Stimulated activated CD4-positive, alpha-beta T cell treated with anti-CD3 and anti-CD28 coated beads, Interleukin-2, amount 100 ng/mL, for 24 hours (primary cell): ENCODE measurements at places on chromosomes 2 and 18.

DNA sequence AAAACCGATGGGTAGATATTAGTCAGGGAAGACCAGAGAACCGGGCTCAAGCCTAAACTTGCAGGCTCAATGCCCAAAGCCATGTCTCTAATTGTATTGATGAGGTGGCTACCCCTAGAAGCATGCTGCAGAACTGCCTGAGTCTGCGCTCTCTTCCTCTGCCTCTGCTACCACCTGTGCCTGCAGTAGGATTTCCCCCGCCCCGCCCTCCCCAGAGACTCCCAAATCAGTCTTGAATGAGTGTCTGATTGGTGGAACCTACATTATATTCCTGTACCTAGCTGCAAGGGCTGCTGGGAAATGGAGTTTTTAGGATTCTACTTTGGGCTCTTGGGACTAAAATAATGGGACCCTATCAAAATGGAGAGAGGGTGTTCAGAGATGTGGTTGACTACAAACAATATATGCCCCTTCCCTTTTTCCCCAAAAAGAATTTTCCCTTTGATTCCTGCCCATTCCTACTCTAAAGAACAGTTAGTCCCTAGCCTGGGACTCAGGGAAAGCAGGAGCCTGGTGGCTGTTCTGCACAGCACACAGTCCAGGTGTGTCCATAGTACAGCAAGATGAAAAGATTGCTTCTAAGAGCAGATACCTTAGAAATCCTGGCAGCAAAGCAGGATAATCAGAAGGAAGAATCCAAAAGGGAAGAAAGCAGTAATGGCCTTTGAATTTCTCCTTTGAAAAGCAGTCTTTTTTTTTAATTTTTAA is 12.5 kb downstream of the GRP start:
- DNase-seq, result no peak

DNA sequence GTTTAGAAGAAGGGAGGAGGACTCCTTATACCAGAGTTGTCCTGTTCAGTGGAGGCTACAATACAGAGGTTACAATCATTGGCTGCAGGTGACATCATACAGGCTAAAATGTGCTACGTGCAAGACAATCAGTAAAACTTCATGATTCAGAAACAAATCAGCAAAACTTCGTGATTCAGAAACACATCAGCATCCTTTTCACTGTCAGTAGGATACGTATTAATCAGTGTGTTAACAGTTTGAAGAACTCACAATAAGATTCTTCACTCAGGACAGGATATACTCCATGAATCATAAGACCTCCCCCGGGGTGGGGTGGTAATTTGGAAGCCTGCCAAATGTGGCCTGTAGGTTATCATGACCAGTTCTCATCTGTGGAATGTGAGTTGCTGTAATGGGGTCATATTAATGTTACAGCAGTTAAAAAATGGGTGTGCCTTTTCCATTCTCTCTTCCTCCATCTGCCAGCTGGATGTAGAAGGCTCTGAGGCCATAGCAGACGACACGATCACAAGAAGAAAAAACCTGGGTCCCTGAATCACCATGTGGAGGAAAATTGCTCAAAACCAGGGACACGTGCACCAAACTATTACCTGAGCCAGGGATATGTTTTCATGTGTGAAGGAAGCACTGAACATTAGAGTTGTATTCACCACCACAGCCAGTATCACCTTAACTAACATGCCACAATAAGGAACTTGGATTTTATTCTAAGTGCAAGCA is 134.8 kb upstream of the CREB1 start:
- DNase-seq, result peak; percentile 49

- no peak for DNase-seq
Observed at GRCh38 chr2:222518570-222519381, 94.4 kb downstream of the SGPP2 start.

DNA sequence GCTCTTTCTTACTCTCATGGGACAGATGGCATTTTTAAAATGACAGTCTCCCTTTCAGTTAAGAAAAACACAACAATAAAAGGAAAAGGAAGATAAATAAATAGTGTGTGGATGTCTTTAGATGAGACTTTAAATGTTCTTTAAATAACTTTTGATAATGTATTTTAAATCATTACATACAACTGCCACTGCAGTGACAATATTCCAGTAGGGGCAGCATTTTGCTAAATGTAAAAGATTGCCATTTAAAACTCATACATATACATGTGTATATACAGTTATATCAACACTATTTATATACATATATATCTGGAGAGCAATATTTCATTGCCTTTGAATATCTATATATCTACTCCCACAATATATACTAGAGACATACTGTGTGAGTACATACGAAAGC is 90.7 kb downstream of the INO80D start:
- DNase-seq, result no peak

GRCh38 chr2:19141234-19142004 is 217.0 kb downstream of the OSR1 start:
- no peak for DNase-seq

DNA sequence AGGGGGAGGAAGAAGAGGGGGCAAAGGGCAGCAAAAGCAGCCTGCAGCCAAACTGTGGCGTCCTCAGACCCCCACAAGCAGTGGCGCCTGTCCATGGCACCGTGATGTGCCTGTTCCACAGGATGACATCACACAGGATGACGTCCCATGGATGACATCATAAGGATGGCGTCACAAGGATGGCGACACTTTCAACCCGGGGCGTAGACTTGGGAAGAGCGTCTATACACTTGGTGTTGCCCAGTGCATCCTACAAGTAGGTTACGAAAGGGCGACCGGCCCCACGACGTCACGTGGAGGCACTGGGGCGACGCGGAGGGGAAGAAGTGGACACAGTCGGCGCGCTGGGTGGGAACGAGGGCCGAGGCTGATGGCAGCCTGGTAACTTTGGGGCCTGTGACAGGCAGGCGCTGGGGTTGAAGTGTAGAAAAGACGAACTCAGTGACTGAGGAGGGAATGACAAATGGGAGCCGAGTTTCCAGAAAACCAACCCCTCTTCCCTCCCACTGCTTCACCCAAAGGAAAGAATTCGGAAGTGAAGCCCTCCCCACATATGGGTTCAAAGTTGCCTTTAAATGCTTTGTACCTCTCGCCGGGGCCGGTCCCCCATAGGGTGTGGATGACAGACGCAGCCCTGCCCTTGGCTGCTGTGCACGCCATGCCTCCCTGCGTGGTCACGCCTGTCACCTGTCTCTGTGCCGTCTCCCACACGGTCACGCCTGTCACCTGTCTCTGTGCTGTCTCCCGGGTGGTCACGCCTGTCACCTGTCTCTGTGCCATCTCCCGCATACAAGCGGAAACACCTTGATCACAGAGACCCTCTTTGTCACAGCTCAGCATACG is 13.4 kb upstream of the KCNG2 start:
- no peak for DNase-seq

DNA sequence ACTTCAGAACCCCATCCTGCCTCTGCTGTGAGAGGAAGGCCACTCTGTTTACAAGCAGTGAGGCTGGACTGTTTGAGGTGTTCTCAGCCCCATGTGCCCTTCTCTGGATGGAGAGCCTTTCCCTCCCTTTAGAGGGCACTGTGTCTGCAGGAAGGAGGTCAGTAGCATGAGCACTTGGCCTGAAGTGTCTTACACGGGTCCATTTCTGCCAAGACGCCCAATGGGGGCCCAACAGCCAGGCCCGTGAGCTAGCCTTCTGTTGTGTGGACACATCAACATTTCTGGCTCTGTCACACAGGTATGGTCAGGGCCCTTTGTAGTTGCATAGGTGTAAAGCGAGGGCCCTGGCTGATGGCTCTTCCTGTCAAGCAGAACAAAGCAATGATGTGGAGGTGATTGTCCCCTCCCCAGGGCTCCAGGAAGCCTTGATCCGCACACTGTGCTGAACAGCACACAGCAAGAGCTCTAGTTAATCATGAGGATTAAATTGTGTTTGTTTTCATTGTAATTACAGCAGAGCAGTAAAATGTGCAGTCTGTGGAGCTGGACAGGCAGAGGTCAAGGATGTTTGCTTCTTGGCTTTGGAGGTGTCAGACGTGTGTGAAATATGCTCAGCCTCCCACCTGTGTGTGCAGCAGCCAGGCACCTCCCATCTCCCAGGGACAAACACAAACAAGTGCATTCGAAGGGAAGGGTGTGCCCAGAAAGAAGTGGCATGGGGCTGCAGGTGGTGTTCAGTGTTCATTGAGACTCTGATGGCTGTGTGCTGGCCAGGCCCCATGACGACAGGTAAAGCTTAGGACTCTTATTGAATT is 132.1 kb downstream of the SH3RF3 start:
- DNase-seq, result no peak

DNA sequence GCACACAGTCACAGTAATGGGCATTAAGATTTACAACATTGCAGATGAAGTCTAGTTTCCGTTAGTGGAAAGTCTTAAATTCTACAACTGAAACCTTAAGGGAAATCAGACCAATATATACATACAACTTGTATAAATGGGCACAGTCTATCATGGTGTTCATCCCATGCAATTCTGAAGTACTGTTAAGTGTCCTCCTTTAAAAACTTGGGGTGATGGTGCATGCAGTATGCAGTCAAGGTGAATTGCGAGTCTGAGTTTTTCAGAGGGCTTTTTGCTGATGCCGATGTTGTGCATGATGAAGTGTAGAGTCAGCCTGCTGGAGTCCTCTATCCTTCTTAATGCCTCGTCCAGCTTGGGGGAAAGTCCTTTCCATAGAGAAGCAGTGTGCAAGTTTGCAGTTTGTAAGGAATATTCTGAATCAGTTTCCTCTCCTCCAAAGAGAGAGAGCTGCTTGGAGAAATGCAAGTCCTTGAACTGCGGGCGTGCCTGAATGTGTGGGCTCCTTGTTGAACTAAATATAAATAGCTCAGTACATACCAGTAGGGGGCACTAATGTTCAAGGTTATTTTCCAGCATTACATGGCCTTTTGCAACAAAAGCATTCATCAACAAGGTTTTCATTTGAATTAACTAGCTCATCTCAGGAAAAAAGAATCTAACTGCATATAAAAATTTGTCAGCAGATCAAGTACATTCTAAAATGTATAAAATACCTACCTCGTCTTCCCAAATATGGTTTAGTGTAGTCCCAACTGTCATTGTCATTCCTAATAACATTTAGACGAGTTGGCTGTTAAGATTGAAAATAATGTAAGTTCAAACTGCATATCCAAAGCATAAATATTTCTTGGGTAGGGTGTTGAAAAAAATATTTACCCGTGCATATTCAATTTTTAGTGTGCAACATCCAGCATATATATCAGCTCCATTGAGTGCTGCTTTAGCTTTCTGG is 21.3 kb downstream of the HNRNPLL start:
- peak; percentile 34 for DNase-seq

GRCh38 chr18:55376387-55376786 is 211.6 kb downstream of the TCF4 start:
- no peak for DNase-seq

DNA sequence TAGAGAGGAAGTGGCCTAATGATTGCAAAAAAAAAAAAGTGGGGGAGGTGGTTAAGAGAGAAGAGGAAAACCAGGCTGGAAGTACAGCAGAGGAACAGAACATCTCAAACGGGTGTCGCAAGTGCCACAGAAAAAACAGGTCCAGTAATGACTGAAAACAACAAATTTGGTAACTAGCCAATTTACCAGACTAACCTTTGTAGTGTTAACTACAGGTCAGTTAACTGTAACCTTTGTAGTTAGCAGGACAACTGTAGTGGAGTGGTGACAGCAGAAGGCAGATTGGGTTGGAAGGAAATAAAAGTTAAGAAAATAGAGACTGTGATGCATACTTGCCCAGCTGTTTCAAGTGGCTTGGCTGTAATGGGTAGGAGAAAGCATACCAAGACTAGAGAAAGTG is 91.4 kb upstream of the CHST9 start:
- DNase-seq, result no peak

DNA sequence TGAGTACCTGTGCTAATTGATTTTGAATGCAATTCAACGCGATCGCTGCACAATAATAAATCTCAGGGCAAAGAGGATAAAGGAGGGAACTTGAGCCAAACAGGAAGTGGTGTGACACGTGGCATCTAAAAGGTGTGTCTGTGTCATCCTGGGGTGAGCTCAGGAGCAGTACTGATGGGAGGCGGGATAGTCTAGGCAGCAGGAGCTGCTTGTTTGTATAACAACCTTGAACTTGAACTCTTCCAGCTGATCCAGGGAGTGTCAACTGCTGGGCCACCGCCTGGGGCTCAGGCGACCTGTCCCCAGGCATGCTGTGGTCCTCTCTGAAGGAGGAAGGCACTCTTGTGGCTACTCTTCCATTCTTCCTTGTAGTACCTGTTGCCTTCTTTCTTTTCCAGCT is 61.2 kb downstream of the BOD1L2 start:
- DNase-seq, result no peak

DNA sequence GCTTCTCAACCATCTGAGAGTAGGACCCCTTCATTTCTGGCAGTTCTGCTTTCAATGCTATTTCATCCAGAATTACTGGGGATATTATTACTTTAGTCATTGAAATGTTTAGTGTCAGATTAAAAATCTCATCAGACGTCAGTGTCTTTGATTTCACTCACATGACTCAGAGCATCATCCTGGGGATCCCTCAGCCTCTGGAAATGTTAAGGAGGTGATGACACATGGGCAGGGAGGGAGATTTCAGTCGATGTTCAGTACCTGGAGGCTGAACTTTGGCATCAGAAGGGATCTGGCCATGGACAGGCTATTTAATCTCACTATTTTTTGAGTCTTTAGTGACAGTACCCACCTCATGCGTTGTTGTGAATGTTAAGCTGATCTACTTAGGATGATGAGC is 39.1 kb downstream of the OSBPL6 start:
- no peak for DNase-seq

- DNase-seq, result no peak
Observed at GRCh38 chr2:212173756-212174510, 364.7 kb downstream of the ERBB4 start.

DNA sequence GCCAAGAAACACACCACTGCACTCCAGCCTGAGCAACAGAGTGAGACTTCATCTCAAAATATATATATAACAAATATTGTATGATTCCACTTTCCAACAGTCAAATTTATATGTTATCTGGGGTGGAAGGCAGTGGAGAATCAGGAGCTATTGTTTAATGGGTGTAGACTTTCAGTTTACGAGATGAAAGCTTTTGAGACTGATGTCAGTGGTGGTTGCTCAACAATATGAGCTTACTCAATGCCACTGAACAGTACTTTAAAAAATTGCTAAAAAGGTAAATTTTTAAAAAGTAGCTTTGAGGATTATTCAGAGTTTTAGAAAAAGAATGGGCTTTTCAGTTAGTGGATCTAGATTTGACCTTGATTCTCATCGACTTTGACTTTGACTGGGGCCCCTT is 105.9 kb upstream of the ST6GAL2 start:
- DNase-seq, result no peak

GRCh38 chr2:85439986-85440385 is 21.5 kb downstream of the SH2D6 start:
- DNase-seq, result no peak

GRCh38 chr2:229235131-229235914 is 35.8 kb downstream of the PID1 start:
- DNase-seq, result no peak

DNA sequence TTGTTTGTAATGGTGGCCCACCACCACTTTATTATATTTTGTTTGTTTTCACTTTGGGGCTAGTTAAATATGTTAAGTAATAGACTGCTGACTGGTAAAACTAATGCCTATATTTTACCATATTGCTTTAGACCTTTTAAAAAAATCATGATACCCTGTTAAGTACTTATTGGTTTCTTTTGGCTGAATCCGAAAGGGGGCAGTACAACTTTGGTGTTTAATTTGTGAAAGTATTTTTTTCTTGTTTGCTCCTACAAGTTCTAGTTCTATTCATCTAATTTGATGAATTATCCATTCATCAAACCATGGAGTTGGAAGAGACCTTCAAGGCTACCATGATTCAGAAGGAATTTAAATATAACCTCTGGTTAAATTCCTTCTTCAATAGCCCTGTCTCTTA is 147.0 kb downstream of the MBD5 start:
- no peak for DNase-seq

GRCh38 chr2:141707486-141707885 is 423.3 kb downstream of the LRP1B start:
- no peak for DNase-seq
